ENCODE measurements at places on chromosomes 16 and 17.
A peak's percentile ranks its signal among the peaks of the same experiment; 100 is the strongest.

GRCh38 chr16:11692651-11693050 is 24.4 kb downstream of the SNN start:
- no peak for DNase-seq

GRCh38 chr16:58500430-58501241 is 693 bp downstream of the NDRG4 start:
- DNase-seq, result peak; percentile 43

GRCh38 chr17:9402590-9403199 is 172.9 kb downstream of the STX8 start:
- peak; percentile 30 for DNase-seq

GRCh38 chr16:88891083-88891482 is 24.6 kb upstream of the PABPN1L start:
- DNase-seq, result no peak

DNA sequence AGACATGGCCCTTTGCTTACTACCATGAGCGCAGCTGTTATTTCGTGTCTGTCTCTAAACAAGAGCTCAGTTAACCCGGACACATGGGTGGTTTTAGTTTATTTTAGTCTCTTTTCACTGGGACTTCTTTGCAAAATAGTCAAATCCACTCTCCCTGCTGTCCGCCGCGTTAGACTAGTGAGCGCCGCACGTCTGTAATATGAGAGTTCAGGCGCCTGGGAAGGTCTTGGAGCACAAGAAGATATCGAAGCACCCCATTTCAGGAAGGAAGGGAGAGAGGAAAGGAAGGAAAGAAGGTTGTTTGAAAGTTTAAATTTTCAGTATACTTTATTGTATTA is 111.0 kb upstream of the CHMP6 start:
- DNase-seq, result no peak

GRCh38 chr16:80931801-80932707 is 74.6 kb downstream of the CMC2 start:
- peak; percentile 68 for DNase-seq

DNA sequence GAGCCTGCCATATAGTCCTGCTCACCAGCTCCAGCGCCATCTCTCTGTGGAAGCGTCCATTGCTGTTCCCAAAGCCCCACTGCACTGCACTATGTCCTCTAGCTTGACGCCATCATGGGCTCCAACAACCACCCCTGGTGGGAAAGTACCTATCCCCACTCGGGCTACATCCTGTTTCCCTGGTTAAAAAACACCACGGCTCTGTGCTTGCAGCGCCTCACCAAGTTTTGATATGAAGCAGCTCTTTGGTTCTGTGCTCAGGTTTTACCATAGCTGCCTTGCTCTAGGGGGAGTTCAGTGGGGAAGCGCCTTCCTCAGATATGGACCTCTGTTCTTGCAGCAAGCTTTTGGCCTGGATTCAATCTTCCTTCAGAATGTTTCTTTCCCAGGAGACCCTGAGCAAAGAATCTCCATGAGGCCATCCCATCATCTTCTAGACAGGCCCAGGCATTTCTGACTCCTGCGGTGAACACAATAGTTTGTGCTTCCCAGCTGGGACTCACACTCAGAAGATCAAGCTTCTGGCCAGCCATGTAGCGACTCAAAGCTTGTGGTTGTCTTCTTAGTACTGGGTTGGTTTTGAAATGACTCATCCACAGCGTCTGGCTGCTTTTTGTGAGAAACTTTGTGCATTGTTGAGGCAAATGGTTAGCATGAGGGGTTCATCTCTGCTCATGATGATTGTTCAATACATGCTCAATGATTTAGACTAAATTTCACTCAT is 39.5 kb downstream of the DYNLRB2 start:
- DNase-seq, result no peak

DNA sequence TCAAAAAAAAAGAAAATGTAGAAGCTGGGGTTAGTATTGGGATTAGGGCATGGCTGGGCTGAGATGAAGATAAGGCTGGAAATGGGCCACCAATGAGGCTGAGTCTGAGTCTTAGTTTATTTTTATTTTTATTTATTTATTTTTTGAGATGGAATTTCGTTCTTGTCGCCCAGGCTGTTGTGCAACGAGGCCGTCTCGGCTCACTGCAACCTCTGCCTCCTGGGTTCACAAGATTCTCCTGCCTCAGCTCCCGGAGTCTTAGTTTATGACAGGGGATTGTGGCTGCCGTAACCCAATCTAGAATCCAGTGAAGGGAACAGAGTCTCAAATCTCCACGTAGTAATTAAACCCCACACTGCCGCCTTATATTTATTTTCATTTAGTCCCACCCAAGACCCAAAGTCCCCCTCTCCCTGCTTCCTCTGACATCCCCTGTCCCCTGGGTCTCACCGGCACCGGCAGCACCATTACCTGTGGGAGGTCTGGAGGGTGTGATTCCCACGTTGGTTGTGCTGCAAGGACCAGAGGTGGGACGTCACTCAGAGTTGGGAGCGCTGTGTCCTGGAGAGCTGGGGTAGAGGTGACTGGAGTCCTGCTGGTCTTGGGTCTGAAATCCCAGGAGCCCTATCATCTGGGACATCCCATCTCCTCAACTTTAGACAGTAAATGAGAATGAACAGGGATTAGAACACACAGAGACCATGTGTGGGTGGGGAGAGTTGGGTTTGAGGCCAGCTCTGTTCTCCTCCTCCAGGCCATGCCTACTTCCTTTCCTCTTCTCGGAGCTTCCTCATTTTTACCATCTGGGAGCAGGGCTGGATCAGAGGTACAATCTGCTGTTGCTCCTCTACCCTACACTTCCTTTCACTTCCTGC is at the start of gene CLEC10A:
Gene CLEC10A, minus strand, starts transcription at position 671 of the 875 bp plus-strand sequence. CDS start 1,439 bp downstream, outside the sequence.
- DNase-seq, result no peak

- DNase-seq, result no peak
These were observed 6.2 kb downstream of the BICDL2 start for GRCh38 chr16:3030222-3031212.

DNA sequence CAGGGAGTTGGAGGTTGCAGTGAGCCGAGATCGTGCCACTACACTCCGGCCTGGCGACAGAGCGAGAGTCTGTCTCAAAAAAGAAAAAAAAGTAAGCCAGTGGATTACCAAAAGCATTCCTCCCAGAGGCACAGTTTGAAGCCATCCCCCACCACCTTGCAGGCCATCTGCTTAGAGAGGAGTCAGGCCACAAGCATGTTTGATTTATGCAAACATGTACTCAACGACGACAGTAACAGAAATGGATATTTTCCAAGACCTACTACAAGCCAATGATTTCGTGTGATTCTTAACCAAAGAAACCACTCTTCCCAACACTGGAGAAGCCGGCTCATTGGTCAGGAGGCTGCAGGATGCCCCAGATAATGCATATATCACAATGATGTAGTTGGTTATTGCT is 34.8 kb downstream of the MYH13 start:
- DNase-seq, result no peak

- DNase-seq, result no peak
These were observed 5.9 kb upstream of the NAGS start for GRCh38 chr17:43998552-43998951.

GRCh38 chr17:67279115-67279514 is 34.1 kb upstream of the HELZ start:
- peak; percentile 12 for DNase-seq

- DNase-seq, result no peak
These were observed 2.1 kb downstream of the VAT1 start for GRCh38 chr17:43020030-43020621.

GRCh38 chr17:78925234-78925633 is at the start of gene TIMP2:
Gene TIMP2 (minus strand): TSS chr17:78925387. CDS start chr17:78925088, 299 bp downstream.
- peak; percentile 93 for DNase-seq

DNA sequence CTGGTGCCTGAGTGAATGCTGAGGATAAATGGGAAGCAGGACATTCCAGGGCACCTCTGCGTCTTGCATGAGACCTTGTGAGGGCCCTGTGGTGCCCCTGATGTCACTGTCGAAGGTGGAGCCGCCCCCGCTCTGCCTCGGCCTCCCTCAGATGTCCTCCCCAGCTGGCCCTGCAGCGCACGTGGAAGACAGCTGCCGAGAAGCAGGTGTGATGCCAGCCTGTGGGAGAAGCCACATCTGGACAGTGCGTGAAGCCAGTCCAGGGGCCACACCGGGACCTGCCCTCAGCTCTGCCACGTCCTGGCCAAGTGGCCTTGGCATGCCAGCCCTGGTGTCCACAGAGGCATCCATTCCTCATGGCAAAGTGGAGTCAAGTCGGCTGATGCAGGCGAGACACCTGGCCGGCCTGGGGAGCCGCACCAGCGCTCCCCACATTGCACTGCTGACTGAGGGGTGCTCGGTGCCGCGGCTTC is 21.6 kb upstream of the METRNL start:
- DNase-seq, result no peak

DNA sequence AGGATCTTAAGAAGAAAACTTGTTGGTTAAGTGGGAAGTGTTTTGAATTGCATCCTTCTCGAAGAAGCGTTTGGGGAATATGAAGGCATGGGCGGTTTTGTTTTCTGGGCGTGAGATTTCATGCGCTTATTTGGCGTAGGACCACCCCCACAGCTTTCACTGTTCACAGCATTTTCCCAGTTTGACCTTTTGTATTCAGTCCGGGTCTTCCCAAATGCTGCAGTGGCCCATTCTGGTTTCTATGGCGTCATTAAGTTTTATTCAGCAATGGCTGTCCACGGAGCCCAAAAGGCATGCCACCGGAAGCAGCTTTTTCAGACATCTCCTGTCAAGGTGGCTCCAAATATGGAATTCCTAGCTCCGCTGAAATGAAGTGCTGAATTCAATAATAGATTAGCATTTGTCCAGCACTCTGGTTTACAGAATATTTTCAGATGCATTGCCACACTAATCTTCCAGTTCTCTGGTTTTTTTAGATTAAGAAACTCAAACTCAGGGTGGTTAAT is 90.6 kb upstream of the FBXO47 start:
- peak; percentile 46 for DNase-seq

GRCh38 chr16:65842067-65842466 is 524.4 kb upstream of the CDH5 start:
- no peak for DNase-seq

All from NCI-H69 (cell line).